ENCODE measurements at places on chromosomes 13 and 19.

DNA sequence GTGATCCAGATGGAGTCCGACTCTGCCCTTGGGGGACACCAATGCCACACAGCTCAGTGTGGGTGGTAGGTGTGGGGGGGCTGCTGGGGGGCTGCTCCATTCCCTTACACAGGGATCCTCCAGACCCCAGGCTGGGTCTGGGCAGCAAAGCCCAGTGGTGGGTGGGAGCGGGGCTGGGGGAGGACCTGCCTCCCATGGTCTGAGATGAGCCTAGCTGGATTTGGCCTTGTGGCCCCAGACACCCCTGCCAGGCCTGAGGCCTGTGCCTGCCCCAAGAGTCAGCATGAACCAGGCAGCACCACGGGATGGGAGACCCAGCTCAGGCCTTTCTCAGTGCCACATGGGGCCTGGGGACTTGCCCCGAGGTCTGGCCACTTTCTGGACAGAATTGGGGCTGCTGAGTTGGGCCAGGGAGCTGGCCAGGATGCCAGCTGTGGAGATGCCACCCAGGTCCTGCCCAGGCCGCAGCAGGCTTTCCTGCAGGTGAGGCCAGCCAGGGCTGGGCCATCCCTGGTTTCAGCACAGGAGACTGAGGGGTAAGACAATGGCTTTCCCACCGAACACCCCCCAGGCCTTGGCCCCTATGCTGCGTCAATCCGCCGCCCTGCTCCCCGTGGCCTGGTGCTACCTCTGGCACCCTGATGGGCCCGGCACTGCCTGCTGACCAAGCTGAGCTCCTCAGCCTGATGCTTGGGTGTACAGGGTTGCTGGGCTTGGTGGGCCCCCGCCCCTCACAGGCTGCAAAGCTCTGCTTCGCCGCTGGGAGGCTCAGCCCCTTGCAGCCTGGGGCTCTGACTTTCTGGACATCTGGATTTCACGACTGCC lies 24.2 kb downstream of the CEBPG start:
- no peak for DNase-seq

DNA sequence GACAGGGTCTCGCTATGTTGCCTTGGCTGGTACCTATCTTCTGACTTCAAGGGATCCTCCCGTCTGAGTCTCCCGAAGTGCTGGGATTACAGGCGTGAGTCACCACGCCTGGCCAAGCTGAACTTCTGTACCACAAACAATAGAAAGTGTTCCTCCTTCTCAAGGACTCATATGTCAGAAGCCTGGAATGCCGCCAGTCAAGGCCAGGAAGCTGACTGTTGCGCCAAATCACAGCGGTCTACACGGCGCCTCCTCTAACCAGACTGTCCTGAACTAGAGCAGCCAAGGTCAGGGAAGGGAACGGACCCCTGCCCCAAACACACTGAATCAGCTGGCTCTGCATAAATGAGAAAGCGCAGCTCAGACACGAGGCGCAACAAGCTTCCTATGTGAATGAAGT lies 14.6 kb downstream of the RAB20 start:
- DNase-seq: peak; percentile 99

- no peak for DNase-seq
These were observed 11.9 kb downstream of the SHISA7 start for GRCh38 chr19:55431183-55431582.

DNA sequence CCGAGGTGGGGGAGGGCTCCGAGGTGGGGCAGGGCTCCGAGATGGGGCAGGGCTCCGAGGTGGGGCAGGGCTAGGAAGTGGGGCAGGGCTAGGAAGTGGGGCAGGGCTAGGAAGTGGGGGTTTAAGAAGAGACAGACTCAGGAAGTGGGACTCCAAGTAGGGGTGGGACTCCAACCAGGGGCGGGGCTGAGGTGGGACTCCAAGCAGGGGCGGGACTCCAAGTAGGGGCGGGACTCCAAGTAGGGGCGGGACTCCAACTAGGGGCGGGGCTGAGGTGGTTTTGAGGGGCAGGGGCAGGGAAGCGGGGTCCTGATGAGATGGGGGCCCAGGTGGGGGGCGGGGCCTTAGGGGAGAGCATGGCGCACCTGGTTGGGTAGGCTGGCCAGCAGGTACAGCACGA lies 13.6 kb downstream of the CFD start:
- DNase-seq: no peak

- no peak for DNase-seq
These were observed 12.5 kb downstream of the INTS6 start for GRCh38 chr13:51440381-51440780.

All from adrenal gland (tissue), 19 donors.